NCI-H2029 treated with DMSO at 0.1 percent for 48 hours (cell line): ENCODE measurements at places on chromosomes 6 and 20.

- DNase-seq, result no peak
Measured at GRCh38 chr6:170093658-170094596, 197.0 kb downstream of the DLL1 start.

DNA sequence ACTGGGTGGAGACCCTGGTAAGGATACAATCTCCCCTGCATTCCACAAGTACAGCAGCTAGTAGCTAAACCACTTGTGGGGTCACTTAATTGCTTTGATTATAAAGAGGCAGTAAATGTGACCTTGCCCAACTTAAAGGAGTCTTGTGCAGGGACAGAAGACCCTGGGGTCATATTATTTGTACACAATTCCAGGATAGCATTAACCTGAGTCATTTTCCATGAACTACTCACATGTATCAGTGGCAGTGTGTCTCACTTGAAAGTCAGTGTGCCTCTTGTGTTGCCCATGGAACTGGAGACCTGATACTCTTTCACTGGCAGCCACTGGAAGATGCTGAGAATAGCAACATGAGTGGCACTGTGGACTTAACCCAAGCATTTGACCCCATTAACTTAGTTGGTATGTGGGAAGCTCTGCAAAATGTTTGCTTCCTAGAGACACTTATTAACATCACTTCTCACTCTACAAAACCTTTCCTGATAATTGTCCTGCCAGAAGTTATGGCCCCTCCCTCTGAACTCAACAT, 28.9 kb downstream of the CLIC5 start:
- DNase-seq, result no peak

GRCh38 chr6:31079656-31080261, 32.6 kb downstream of the C6orf15 start:
- peak; percentile 24 for DNase-seq

DNA sequence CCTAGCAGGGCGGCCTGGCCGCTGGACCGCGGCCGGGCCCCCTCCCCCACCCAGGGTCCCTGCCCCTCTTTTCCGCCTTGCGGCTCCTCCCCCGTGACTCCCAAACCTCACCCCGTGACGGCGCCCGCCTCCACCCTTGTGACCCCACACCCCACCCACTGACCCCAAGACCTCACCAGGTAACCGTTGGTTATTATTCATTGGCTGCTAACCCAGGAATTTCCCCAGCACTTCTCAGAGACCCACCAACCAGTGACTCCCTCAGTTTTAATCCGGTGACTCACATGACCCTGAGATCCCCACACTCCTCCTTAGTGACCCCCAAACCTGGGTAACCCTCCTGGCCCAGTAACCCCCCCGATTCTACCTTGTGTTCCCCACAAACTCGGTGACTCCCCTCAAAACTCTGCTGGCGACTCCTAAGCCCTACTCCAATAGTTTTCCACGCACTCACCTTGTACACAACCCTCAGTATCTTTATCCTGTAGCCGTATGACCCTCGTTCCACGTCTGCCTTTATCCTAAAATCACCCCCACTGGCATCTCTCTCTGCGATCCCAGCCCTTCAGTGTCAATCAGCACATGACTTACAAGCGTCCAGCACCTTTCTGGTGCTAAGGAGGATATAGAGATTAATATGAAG, 534 bp downstream of the ZNF76 start:
- DNase-seq, result no peak

DNA sequence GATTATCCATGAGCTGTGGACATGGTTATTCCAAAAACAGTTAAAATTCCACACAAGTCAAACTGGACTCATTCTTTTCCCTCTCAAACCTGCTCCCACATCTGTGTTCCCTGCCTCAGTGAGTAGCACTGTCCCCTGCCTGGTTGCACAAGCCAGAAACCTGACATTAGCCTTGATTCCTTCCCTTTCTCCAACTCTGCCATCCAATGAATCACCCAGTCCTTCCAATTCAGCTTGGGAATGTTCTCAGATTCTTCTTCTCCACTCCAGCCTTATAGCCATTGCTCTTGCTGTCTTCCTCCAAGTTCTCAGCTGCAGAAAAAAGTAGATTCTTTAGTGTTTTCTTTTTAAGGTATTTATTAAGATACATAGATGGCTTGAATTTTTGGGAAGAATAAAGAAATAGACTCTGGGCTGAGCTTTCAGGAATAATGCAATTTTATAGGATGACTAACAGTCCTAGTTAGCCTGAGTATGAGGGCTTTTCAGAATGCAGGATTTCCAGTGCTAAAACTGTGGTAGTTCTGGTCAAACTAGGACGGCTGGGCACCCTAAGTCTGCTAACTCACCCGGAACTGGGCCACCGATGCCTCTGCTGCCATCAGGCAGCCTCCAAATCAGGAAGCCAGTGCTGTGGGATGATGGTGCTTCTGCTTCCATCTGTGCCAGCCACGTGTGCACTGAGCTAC, 18.2 kb upstream of the SASH1 start:
- no peak for DNase-seq
